ENCODE measurements at places on chromosomes 12 and 14. TPM values are rescaled to one million over a fixed set of nuclear protein-coding genes. Genes with fewer than 3 reads are reported as not detected.

DNA sequence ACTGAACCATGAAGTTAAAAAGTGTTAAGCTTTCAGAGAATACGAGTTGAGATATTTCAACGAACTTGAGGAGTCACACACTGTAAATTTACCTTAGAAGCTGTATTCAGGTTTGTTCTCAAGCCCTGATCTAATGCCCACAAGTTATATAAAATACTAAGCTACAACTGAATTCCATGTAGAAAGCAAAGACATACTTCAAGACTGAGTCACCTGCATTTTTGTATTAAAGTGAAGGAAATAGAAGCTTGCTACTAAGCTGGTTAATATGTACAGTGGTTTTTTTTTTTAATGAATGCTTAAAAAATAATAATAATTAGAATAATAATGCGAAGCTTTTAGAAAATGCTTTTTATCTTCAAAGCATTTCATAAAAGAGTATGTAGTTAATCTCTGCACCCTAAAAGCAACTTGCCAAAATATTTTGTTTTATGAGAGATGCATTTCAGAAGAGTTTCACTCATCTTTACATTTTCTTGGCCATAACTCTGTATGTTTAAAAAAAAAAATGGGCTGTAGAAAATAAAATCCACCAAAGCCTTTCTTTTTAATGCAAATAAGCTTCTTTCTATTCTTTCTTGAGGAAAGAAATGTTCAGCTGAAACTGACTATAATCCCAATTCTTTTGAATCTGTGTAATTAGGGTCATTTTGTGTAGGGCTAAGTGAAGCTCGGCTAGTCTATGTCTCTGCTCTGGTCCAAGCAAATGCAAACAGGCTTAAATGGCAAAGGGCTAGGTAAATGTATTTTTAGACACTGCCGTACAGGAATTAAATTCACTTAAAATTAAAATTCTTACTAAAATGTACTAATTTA is 1047.5 kb upstream of the FLRT2 start:
- DNase-seq = no peak

- DNase-seq = no peak
These were observed 10.2 kb upstream of the BHLHE41 start for GRCh38 chr12:26135010-26135420.

- no peak for DNase-seq
These were observed 206.2 kb upstream of the RGS6 start for GRCh38 chr14:71725922-71726579.

Gene SMCO3
- 0.41 TPM for total RNA-seq

GRCh38 chr12:48423171-48423570 is 49.2 kb upstream of the ANP32D start:
- no peak for DNase-seq

Gene SSPN
- 4.1 TPM for total RNA-seq

GRCh38 chr12:84763107-84763506 is 149.5 kb downstream of the SLC6A15 start:
- DNase-seq = no peak

DNA sequence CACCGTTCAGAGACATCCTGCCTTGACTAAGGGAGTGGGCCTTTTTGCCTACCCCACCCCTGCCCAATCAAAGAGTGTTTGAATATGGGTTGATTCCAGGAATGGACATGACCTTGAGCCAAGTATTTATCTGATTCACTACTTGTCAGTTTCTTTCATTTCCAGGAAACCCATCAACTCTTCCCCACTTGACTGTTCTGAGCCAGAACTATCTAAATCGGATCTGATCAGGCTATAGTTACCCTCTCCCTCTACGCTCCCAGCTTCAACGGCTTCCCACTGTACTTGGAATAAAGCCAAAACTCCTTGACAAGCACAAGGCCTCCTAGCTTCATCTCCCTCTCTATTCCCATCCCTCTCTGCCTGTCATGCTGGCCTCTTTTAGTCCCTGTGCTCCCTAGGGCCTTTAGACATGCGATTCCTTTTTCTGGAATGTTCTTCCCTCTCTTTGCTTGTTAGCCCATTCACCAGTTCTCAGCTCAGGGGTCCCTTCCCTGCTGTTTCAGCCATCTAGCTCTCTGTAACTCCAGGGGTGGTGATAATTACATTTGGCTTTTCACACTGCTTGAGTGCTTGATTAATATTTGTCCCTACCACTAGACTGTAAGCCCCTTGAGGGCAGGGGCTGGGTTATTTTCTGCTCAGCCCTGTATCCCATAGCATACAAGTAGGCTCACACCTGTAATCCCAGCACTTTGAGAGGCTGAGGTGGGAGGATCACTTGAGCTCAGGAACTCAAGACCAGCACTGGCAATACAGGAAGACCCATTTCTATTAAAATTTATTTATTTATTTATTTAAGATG is 5.5 kb upstream of the ITPK1 start:
- no peak for DNase-seq

GRCh38 chr12:64029013-64029857 is 184.7 kb downstream of the SRGAP1 start:
- no peak for DNase-seq

Gene RHOJ
- total RNA-seq = 4.5 TPM

Gene NANOG
- not detected for total RNA-seq

Gene NOPCHAP1
- total RNA-seq = 12.6 TPM

DNA sequence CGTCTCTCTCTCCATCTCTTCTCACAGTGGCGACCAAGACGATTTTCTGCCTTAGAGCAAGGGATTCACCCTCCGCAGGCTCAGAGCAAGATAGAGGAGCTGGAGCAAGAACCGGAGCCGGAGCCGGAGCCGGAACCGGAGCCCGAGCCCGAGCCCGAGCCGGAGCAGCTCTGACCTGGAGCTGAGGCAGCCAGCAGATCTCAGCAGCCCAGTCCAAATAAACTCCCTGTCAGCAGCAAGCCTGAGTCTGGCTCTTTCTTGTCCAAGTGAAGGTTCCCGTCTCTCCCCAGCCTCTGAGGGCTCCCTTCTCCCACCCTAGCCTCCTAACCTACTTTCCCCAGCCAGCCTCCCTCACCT is 5.9 kb downstream of the LAG3 start:
- DNase-seq = no peak

GRCh38 chr12:6639151-6639801 is 3.5 kb upstream of the LPAR5 start:
- no peak for DNase-seq

DNA sequence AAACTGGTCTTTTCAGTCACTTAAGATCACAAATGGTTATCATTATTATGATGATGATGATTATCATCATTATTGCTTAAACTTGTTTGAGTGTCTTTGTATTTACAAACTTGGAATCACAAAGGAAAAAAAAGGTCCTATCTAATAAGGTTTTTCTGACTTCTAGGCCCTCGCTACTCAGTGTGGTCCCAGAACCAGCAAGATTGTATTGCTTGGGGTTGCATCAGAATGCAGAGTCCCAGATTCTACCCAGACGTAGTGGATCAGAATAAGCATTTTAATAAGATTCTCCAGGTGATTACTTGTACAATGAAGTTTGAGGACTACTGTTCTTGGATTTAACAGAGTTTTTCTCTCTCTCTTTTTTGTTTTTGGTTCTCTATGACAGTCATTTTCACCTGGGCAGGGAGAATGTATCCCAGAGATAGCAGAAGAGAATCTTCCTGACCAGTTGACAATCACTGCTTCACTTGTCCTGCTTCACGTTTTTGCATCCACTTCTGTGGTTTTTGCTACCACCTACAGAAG is 29.3 kb upstream of the PPP1R12A start:
- no peak for DNase-seq

- DNase-seq = no peak
These were observed 16.1 kb upstream of the NXPH4 start for GRCh38 chr12:57200497-57200896.

- DNase-seq = no peak
These were observed 14.7 kb downstream of the RIMBP2 start for GRCh38 chr12:130701402-130701744.
